ENCODE measurements at places on chromosomes 2 and 18.

GRCh38 chr2:238027058-238027457, 33.7 kb upstream of the SCLY start:
- DNase-seq: no peak

- no peak for DNase-seq
These were observed 102.0 kb downstream of the CPO start for GRCh38 chr2:207041279-207041678.

GRCh38 chr2:95354925-95355324, 47.6 kb upstream of the FAHD2A start:
- DNase-seq: no peak

- DNase-seq: no peak
These were observed 228.3 kb upstream of the FOSL2 start for GRCh38 chr2:28164280-28164801.

DNA sequence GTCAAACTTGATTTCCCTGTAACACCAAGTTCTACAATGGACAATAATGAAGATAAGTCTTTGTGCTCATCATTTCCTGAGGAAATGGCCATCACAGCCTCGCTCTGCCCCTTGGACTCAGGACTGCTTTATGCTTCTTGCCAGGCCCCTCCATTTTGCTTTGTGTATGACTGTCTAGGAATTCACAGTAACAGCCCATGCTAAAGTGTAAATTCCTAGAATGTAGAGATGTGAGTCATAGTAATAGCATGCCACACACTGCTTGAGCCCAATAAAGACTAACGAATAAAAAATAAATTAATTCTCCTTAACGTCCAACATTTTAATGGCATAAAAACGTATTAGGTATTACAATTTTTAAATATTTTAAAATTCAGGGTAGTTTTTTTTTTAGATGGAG, 226.5 kb downstream of the PID1 start:
- DNase-seq: no peak
